ENCODE measurements at places on chromosomes 12 and 14.

DNA sequence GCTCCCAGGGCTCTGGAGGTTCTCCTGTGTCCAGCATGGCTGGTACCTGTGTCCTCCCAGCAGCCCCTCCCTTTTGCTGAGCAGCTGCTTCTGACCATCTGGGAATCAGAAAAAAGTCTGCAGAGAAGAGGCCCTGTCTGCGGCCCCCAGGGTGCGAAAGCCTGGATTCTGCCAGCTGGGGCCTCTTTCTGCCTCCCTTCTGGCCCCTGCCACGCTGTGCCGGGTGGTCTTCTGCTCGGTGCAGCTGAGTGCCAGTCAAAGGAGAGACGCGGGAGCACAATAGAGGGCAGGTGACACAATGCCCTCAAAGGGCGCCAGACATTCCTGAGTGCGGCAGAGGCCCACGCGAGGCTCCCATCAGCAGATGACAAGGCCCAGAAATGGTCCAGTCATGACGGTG, 12.6 kb downstream of the BTBD6 start:
- DNase-seq = no peak

GRCh38 chr12:122963941-122964265, 2.4 kb downstream of the ABCB9 start:
- DNase-seq = no peak

DNA sequence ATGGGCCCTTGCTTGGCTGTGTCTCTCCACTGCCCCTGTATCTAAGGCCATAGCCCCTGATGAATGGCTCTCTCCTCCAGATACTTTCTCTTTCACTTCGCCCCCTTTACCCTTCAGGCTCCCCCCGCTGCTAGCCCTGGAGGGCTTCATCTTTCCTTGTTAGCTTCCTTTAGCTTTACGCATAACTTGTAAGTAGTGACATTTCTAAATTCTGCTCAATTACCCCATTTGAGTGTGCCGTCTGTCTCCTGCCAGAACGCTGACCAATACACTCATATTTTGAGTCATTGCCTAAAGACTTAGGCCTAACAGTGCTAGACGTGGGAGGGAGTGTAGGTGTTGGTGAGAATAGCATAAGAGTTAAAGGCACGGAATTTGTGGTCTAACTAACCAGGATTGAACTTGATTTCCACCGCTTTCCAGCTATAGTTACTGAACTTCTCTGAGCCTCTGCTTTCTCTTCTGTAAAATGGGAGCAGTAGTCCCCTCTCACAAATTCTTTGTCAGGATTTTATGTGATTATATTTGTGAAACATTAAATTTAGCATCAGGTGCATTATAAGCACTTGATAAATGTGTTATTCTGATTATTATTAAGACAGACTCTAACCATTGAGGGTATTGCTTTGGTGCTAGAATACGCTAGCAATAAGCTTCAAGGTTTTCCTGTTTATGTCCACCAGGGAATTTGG, 129.3 kb downstream of the ZFP36L1 start:
- no peak for DNase-seq

GRCh38 chr14:95885278-95885677, 8.6 kb downstream of the TUNAR start:
- DNase-seq = no peak

GRCh38 chr12:96041181-96041580, 5.8 kb upstream of the LTA4H start:
- DNase-seq = no peak

DNA sequence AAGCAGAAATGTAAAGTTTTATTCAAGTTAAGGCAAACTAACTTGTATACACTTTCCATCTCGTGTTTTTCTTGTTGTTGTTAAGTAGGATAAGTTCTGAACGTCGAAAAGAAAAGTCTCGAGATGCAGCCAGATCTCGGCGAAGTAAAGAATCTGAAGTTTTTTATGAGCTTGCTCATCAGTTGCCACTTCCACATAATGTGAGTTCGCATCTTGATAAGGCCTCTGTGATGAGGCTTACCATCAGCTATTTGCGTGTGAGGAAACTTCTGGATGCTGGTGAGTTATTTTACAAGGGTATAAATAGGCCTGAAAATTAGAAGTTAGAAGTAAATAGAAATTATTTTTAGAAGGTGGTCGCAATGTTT, 25.0 kb downstream of the HIF1A start:
- DNase-seq = no peak

- no peak for DNase-seq
Measured at GRCh38 chr12:88471331-88472045, 108.8 kb downstream of the KITLG start.

GRCh38 chr14:99971087-99971940, 93.9 kb upstream of the EVL start:
- DNase-seq = peak; percentile 47

DNA sequence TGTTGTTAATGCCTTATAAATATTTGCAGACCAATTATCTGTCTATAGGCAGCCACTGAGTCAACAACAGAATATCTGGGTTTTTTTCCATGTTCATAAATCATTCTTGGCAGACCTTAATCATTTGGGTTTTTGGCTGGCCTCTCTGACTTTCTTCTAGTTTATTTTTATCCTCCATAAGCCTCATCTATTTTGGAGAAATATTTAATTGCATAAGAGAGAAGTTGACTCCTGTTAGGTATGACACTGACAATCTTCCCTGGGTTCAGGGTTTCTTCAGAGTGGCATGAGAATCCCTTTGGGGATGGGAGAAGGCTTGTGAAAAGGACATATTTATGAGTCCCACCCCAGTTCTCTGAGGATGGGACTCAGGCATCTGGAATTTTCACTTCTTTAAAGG, 299.8 kb downstream of the NRXN3 start:
- no peak for DNase-seq

- DNase-seq = no peak
Measured at GRCh38 chr12:91975891-91976290, 169.8 kb downstream of the BTG1 start.

DNA sequence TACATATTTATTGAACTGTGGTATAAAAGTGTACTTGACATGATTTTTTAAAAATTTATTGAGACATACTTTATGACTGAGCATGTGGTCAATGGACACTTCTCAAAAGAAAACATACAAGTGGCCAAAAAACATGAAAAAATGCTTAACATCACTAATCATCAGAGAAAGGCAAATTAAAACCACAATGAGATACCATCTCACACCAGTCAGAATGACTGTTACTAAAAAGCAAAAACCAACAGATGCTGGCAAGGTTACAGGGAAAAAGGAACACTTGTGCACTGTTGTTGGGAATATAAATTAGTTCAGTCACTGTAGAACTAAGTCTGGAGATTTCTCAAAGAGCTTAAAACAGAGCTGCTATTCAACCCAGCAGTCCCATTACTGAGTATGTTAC, 1177.6 kb downstream of the GALC start:
- no peak for DNase-seq
